CD8-positive, alpha-beta memory T cell (primary cell): ENCODE measurements at places on chromosomes 2 and 18. TPM values are rescaled to one million over a fixed set of nuclear protein-coding genes. Genes with fewer than 3 reads are reported as not detected.
A peak's percentile ranks its signal among the peaks of the same experiment; 100 is the strongest.

The NLRC4 gene
- not detected for polyA plus RNA-seq

The MATN3 gene
- not detected for polyA plus RNA-seq

The TWIST2 gene
- not detected for polyA plus RNA-seq

The GTF2A1L gene
- polyA plus RNA-seq, result not detected

The AQP12B gene
- polyA plus RNA-seq, result not detected

The ASXL3 gene
- polyA plus RNA-seq, result not detected

The ACOXL gene
- not detected for polyA plus RNA-seq

The SERPINB12 gene
- not detected for polyA plus RNA-seq

The OBSL1 gene
- polyA plus RNA-seq, result not detected

The C2orf92 gene
- polyA plus RNA-seq, result not detected

DNA sequence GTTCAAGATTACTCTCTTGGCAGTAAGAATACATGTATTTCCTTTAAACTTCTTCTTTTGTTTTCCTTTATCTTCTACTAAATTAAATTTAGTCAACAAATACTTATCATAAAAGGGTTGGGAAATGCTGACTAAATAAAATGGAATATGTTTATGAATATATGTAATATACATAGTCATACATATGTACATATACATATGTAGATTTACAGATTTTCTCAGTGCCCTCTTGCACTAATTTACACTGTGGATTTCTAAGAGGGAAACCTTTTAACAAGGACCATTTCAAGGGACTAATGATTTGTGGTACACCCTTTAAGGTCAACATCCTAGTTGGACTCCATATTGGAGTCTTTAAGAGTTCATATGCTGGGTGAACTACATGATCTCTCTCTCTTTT, 37.2 kb downstream of the FAM98A start:
- H3K27me3 ChIP-seq, result no peaks in the 10 kb centered on the region
- no peaks in the 10 kb centered on the region for H3K36me3 ChIP-seq
- H3K27ac ChIP-seq, result no peak overlapping the region
- DNase-seq, result no peak
- no peak overlapping the region for H3K4me3 ChIP-seq

- DNase-seq, result no peak
- H3K4me3 ChIP-seq, result no peak overlapping the region
- no peak overlapping the region for H3K27ac ChIP-seq
- H3K36me3 ChIP-seq, result no peaks in the 10 kb centered on the region
These were observed 278.9 kb downstream of the TSN start for GRCh38 chr2:122034344-122034743.

GRCh38 chr2:56741601-56742102, 557.9 kb downstream of the CCDC85A start:
- H3K27ac ChIP-seq, result no peak overlapping the region
- H3K4me3 ChIP-seq, result no peak overlapping the region
- no peaks in the 10 kb centered on the region for H3K4me1 ChIP-seq
- no peaks in the 10 kb centered on the region for H3K27me3 ChIP-seq

- no peak for DNase-seq
- no peak overlapping the region for H3K4me3 ChIP-seq
- H3K27me3 ChIP-seq, result no peaks in the 10 kb centered on the region
- no peaks in the 10 kb centered on the region for H3K4me1 ChIP-seq
- no peak overlapping the region for H3K27ac ChIP-seq
These were observed 176.3 kb downstream of the ANKRD30B start for GRCh38 chr18:14924226-14924625.

DNA sequence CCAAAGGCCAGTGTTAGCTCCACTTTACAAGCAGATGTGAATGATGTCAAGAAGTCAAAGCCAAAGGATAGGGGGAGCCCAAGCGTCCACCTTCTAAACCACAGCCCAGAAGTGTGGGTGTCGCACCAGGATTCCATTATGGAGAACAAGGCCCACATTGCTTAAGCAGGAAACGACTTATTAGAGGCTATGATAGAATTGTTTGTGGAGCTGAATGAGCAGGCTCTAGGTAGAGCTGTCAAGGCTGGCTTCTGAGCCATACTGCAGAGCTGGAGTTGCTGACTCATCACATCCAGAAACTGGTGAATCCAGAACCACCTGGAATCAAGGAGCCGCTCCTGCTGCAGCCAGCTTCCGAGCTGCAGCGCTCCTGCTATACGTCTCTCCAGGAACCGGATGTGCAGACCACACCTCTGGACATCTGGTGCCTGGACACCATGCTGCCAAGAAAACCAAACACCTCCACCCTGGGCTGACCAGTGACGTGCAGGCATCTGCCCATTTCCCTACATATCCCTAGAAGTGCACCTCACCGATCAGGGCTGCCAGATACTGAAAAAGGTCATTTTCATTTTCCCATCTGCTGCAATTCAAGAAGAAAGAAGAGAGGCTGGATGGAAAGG, 6.2 kb upstream of the TWIST2 start:
- H3K27ac ChIP-seq, result no peak overlapping the region
- no peaks in the 10 kb centered on the region for H3K4me1 ChIP-seq
- H3K36me3 ChIP-seq, result no peaks in the 10 kb centered on the region
- DNase-seq, result no peak
- peaks cover 9% of the 10 kb centered on the region for H3K27me3 ChIP-seq
- H3K4me3 ChIP-seq, result no peak overlapping the region

GRCh38 chr2:231614559-231615057, 21.9 kb downstream of the TEX44 start:
- peak overlapping the region; percentile 43 for H3K4me3 ChIP-seq
- H3K4me1 ChIP-seq, result peaks cover 19% of the 10 kb centered on the region
- no peaks in the 10 kb centered on the region for H3K36me3 ChIP-seq

- no peaks in the 10 kb centered on the region for H3K4me1 ChIP-seq
- no peak overlapping the region for H3K4me3 ChIP-seq
- DNase-seq, result no peak
These were observed 101.4 kb downstream of the ARHGAP28 start for GRCh38 chr18:6830916-6831315.

DNA sequence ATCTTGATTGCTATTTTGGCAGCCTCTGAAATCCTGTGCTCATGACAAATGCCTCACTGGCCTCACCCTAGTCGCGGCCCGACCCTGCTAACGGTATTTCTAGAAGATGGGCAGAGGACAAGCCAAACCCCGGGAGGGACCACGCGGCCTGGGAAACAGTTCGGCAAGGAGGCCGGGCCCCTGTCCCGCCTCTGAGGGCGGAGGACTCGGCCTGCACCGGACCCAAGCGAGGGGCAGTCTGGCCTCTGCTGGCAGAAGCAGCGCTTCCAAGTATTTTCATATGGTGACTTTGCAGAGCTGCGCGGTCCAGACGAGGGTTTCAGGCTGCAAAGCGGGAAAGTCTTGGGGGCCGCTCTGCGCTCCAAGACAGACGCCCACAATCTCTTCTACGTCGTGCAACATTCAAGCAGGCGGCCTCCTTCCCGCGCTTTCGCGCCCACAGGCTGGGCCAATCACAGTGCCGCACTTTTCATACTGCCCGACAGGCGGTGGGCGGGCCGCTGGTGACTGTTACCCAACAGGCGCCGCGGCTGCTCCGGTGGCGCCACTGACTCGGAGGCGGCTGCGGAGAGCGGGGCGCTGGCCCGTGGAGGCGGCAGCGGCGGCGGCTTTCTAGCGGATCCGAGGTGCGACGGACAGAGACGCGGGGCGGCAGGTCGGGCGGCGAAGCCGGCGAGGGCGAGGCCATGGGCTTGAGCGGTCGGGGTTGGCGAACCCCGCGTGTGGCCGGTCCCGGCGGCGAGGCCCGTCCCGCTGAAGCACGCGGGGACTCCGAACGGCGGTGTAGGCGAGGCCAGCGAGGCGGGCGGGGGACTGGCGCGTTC, at the start of gene RBM44:
Gene RBM44 (plus strand): TSS at position 544 of the 824 bp plus-strand sequence. CDS start 14,831 bp downstream, outside the sequence.
- H3K27ac ChIP-seq, result no peak within 1 kb of the TSS
- H3K4me3 ChIP-seq, result no peak within 1 kb of the TSS
- no peaks in the 10 kb centered on the region for H3K36me3 ChIP-seq
- DNase-seq, result no peak
- no peaks in the 10 kb centered on the region for H3K27me3 ChIP-seq

DNA sequence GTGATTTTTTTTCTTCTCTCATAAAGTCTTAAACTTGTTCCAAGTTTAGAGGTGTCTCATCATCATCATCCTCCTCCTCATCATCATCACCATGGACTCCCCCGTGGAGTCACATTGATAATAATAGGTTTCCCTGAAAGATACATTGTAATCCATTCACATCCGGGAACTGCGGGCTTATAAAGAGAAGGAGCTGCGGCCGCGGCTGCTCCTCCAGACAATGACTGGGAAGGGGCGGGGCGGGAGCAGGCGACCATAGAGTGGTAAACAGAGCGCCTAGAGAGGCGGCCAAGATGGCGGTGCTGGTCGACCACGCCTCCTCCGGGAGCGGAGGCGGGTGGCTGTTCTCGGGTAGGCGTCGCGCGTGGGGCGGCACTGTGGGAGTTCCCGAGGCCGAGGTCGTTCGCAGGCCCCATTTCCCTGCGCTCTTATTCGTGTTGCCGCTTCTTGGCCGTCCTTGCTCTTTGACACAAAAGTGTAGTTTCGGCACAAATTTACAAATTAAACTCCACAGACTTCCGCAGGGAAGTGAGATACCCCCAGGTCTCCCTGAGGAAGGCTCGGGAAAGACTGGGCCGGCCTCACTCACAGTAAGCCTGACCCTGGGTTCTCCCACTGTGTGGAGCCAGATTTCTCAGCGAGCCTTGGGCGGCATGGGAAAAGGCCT, 1.8 kb upstream of the TCF4 start:
- no peaks in the 10 kb centered on the region for H3K4me1 ChIP-seq
- H3K27me3 ChIP-seq, result peaks cover 9% of the 10 kb centered on the region
- H3K27ac ChIP-seq, result peak overlapping the region; percentile 61
- no peaks in the 10 kb centered on the region for H3K36me3 ChIP-seq

DNA sequence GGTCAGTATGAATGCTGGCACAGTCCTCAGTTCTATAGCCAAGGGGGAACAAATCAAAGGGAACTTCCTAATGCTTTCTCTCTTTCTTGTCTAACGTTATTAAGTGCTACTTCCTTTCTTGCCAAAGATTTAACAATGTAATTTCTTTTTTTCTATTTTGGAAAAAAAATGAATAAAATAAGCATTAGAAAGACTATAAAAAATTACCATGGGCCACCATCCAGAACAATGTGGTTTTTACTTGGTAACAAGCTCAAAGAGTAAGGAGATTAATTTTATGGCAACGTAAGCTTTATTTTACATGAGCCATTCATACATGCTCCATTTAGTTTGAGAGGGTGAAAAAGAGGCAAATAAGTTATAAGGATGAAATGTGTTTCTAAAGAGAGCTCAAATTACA, 40.1 kb downstream of the SERPINE2 start:
- H3K27ac ChIP-seq, result no peak overlapping the region
- H3K27me3 ChIP-seq, result no peaks in the 10 kb centered on the region
- no peaks in the 10 kb centered on the region for H3K4me1 ChIP-seq
- DNase-seq, result no peak

DNA sequence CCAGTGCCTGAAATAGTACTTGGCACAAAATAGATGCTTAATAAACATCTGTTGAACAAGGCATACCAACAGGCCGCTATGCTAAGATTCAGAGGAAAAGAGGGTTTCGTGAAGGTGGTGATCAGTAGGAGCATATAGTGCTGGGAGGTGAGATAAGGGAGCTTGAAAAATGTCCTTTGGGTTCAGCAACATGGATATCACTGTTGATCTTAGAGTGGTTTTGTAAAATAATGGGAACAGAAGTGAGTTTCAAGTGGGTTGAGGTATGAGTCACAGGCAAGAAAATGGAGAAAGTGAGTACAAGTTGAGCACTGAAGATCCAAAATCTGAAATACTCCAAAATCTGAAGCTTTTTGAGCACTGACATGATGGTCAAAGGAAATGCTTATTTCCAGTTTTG, 4.4 kb downstream of the CENPO start:
- H3K4me1 ChIP-seq, result peaks cover 7% of the 10 kb centered on the region
- no peak overlapping the region for H3K4me3 ChIP-seq
- DNase-seq, result no peak
- H3K36me3 ChIP-seq, result no peaks in the 10 kb centered on the region
- H3K27me3 ChIP-seq, result no peaks in the 10 kb centered on the region

DNA sequence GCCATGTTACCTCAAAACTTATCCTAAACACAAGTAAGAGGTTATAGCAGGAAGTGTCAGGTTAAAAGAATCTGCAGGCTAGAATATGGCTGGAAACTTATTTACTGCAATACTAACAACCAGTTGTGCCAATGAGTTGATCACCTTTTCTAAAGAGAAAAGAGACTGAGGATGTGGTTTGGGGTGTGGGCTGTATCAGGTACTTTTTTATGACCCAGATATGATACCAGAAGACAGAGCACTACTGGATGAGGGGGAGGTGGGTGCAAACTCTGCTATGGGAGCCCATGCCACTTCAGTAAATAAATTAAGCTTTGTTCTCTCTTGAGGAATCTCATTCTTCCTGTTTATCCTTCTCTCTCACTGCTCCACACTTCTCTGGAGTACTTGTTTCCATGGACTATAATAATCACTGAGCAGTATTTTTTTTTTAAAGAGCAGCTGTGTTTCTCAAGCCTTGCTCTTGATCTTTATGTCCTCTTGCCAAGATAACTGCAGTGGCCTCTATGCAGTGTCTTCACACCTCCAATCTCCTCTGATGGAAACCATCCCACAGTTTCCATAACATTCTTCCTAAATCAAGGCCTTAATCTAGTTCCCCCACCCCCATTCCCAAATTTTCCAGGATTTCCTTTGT, 51.2 kb upstream of the NOSTRIN start:
- H3K27ac ChIP-seq, result no peak overlapping the region
- DNase-seq, result peak; percentile 68
- H3K4me3 ChIP-seq, result peak overlapping the region; percentile 3
- no peaks in the 10 kb centered on the region for H3K27me3 ChIP-seq

DNA sequence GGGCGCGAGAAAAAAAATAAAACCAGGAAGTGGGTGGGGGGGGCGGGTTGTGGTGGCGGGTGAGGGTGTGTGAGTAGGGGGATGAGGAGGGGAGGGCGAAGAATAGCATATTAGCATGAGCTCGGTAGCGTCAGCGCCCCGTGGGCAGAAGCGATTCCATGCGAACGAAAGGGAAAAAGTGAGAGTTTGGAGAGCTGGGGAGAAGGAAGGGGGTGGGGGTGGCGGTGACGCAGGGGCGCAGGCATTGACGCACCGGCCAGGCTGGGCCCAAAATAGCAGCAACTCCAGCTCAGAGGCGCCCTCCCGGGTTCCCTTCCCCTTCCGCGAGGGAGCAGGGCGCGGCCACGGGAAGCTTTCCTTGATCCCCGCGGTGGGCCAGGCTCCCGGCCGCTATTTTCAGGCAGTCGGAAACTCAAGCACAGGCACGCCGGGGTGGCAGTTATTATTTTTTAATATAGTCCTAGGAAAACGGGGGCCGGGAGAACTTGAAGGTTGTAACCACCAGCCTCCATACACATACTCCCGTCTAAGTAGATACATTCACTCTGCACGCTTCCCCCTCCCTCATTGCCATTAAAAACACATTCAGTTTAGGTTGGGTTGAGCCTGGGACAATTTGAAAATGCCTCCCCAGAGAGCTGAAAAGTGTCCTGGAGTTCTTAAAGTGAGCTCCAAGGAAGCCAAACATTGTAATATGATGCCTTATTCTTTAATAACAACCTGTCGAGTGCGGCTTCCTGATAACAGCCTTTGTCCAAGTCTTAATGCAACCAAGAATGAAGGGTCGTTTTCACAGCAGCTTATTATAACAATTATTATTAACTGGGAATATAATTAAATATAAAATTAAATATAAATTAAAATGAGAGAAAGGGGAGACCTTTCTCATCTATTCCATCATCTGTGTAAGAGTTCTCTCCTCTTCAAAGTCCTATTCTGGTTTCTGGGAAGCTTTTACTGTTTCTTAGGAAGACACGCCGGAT, 2.3 kb upstream of the NR4A2 start:
- H3K27ac ChIP-seq, result peak overlapping the region; percentile 94
- H3K4me3 ChIP-seq, result peak overlapping the region; percentile 99
- peaks cover 26% of the 10 kb centered on the region for H3K4me1 ChIP-seq
- peak; percentile 85 for DNase-seq
